Central memory CD8-positive, alpha-beta T cell (primary cell): ENCODE measurements at places on chromosomes 7 and 10.

DNA sequence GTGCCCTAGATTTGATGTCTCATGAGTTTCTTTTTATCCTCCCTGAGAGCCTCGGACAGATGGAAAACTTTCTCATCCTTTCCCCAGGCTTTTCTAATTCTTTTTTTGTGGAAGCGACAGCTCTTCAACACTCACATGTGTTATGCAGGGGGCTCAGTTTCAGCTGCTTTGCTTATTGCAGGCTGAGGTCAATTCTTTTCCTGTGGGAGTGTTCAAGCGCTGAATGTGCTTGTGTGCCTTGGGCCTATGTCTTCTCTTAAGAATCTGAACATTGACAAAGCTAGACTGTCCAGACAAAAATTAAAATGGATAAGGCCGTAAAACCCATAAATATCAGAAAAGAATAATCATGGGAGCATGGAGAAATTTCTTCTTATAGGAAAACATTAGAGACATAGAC lies 125.2 kb upstream of the STEAP4 start:
- H3K27ac ChIP-seq, result no peak overlapping the region
- DNase-seq, result no peak
- no peaks in the 10 kb centered on the region for H3K36me3 ChIP-seq
- H3K4me1 ChIP-seq, result no peaks in the 10 kb centered on the region
- H3K4me3 ChIP-seq, result no peak overlapping the region

DNA sequence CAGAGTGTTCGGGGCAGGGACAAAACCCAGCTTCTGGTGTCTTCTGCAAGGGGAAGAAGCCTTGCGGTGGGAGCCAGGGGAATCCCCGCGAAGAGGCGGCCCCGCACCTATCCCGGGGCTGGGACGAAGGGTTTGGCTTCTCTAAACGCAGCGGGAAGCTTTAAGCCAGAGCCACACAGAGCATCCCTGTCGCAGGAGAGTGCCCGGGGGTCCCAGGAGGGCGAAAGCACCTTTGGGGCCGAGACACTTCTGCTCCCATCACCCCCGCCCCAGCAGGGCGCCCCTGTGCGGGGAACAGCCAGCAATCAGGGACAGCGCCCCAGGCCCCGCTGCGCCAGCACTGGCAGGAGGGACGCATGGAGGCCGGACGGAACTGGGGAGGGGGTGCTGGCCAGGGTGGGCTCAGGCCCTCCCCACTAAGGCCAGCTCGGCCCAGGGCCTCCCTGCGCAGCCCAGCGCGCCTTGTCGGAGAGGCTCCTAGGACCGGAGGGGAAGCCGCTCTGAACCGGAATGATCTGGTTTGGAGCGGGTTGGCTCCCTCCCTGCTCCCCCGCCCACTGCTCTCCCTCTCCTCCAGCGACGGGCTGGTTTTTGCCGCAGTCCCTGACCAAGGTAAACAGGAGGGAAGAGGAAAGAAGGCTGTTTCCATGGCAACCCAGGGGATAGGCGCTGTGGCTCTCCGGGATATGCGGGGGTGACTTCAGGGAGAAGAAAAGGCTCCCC lies 63.9 kb downstream of the TMEM209 start:
- H3K36me3 ChIP-seq, result peaks cover 6% of the 10 kb centered on the region
- no peak for DNase-seq
- no peak overlapping the region for H3K27ac ChIP-seq

GRCh38 chr10:130244928-130245495 lies 108.8 kb downstream of the GLRX3 start:
- no peak for DNase-seq
- H3K27me3 ChIP-seq, result peaks cover 63% of the 10 kb centered on the region
- no peak overlapping the region for H3K4me3 ChIP-seq
- no peak overlapping the region for H3K27ac ChIP-seq
- H3K36me3 ChIP-seq, result no peaks in the 10 kb centered on the region

- no peaks in the 10 kb centered on the region for H3K4me1 ChIP-seq
- no peaks in the 10 kb centered on the region for H3K27me3 ChIP-seq
- DNase-seq, result no peak
- no peak overlapping the region for H3K27ac ChIP-seq
- no peak overlapping the region for H3K4me3 ChIP-seq
Observed at GRCh38 chr10:128713471-128713870, 587.2 kb upstream of the MKI67 start.

DNA sequence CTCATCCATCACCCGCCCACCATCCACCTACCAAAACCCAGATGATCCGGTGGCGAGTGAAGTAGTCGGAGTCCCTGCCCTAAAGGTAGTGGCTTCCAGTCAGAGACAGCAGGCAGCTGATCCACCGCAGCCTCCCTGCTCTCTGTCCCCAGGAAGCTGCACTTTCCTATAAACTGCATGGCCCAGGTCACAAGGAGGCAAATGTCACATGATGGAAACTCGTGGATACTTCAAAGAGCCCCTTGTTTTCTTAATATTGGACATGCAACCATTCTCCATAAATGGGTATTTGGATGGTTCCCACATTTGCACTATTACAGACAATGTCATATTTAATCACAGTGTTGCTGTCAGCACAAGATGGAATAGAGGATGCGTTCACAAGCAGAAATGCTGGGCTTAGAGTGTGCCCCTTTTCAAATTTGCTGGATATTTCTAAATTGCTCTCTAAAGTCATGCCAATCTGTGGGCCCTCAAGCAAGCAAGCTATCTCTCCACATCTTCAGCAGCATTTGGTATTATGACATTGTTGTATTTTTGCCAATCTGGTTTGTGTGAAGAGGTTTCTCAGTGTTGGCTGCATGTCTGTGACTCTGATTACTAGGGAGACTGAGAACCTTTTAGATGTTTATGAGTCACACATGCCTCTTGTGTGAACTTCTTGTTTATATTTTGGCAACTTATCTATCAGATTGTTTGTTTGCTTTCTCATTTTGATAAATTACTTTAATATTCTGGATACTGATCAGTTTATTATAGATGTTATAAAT lies 822.0 kb downstream of the TNS3 start:
- no peak overlapping the region for H3K4me3 ChIP-seq
- no peak for DNase-seq
- H3K4me1 ChIP-seq, result no peaks in the 10 kb centered on the region
- no peaks in the 10 kb centered on the region for H3K27me3 ChIP-seq
- H3K27ac ChIP-seq, result no peak overlapping the region
- H3K36me3 ChIP-seq, result no peaks in the 10 kb centered on the region

GRCh38 chr10:111146025-111146640 lies 69.3 kb downstream of the ADRA2A start:
- DNase-seq, result no peak
- no peak overlapping the region for H3K27ac ChIP-seq
- no peak overlapping the region for H3K4me3 ChIP-seq

GRCh38 chr10:103584216-103585010 lies 90.9 kb downstream of the NEURL1 start:
- peaks cover 5% of the 10 kb centered on the region for H3K4me1 ChIP-seq
- H3K27me3 ChIP-seq, result no peaks in the 10 kb centered on the region
- H3K4me3 ChIP-seq, result peak overlapping the region; percentile 88
- H3K27ac ChIP-seq, result peak overlapping the region; percentile 83

- no peak overlapping the region for H3K4me3 ChIP-seq
- no peak overlapping the region for H3K27ac ChIP-seq
- peaks cover 9% of the 10 kb centered on the region for H3K27me3 ChIP-seq
- DNase-seq, result no peak
Observed at GRCh38 chr7:13835442-13835841, 154.0 kb downstream of the ETV1 start.

GRCh38 chr7:149375234-149376008 lies 85.4 kb downstream of the ZNF777 start:
- H3K36me3 ChIP-seq, result no peaks in the 10 kb centered on the region
- peaks cover 40% of the 10 kb centered on the region for H3K27me3 ChIP-seq
- no peak for DNase-seq
- no peak overlapping the region for H3K4me3 ChIP-seq
- H3K4me1 ChIP-seq, result no peaks in the 10 kb centered on the region
- no peak overlapping the region for H3K27ac ChIP-seq

- H3K4me1 ChIP-seq, result no peaks in the 10 kb centered on the region
- H3K27me3 ChIP-seq, result peaks cover 63% of the 10 kb centered on the region
- no peaks in the 10 kb centered on the region for H3K36me3 ChIP-seq
Observed at GRCh38 chr10:127875449-127875765, 17.3 kb downstream of the CLRN3 start.

DNA sequence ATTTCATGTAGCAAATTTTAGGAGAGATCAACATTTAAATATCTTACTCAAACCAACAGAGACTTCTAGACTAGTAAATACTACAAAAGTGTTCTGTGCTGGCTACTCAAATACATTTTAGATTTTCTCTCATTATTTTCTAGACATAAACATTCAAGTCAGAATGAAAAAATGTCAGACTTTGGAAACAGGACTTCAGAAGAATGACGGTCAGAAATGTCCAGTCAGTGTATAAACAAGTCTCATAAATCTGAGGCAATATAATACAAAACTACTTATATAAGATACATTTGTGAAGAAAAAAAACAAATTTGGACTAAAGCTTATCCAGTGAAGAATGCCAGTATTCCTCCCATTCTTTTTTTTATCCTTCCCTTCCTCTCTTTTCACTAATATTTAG lies 25.9 kb downstream of the RNLS start:
- no peak overlapping the region for H3K4me3 ChIP-seq
- H3K27ac ChIP-seq, result no peak overlapping the region
- no peak for DNase-seq

GRCh38 chr10:33802566-33802965 lies 468.1 kb upstream of the NRP1 start:
- H3K27me3 ChIP-seq, result no peaks in the 10 kb centered on the region
- H3K4me1 ChIP-seq, result no peaks in the 10 kb centered on the region
- H3K4me3 ChIP-seq, result no peak overlapping the region
- DNase-seq, result no peak
- H3K36me3 ChIP-seq, result no peaks in the 10 kb centered on the region

DNA sequence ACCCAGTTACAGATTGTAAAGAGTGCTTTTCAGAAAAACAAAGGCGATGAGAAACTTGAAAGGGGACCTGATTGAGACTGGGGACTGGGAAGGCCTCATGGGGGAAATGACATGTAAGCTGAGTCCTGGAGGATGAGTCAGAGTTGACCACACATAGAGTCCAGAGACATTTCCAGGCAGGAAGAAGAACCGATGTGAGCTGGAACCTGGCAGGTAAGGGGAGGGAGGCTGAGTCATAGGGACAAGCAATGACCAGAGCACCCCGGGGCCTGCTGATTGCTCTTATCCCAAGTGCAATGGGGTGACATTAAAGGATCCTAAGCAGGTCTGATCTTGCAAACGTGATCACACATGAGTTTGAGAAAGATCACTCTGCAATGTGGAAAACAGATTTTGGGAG lies 11.7 kb downstream of the TLL2 start:
- H3K4me1 ChIP-seq, result no peaks in the 10 kb centered on the region
- no peaks in the 10 kb centered on the region for H3K36me3 ChIP-seq
- peaks cover 38% of the 10 kb centered on the region for H3K27me3 ChIP-seq
- H3K4me3 ChIP-seq, result no peak overlapping the region
- DNase-seq, result no peak

- no peak overlapping the region for H3K27ac ChIP-seq
- H3K27me3 ChIP-seq, result peaks cover 8% of the 10 kb centered on the region
- no peaks in the 10 kb centered on the region for H3K4me1 ChIP-seq
- DNase-seq, result no peak
- peaks cover 1% of the 10 kb centered on the region for H3K36me3 ChIP-seq
Observed at GRCh38 chr10:127243490-127244272, 47.3 kb upstream of the INSYN2A start.

DNA sequence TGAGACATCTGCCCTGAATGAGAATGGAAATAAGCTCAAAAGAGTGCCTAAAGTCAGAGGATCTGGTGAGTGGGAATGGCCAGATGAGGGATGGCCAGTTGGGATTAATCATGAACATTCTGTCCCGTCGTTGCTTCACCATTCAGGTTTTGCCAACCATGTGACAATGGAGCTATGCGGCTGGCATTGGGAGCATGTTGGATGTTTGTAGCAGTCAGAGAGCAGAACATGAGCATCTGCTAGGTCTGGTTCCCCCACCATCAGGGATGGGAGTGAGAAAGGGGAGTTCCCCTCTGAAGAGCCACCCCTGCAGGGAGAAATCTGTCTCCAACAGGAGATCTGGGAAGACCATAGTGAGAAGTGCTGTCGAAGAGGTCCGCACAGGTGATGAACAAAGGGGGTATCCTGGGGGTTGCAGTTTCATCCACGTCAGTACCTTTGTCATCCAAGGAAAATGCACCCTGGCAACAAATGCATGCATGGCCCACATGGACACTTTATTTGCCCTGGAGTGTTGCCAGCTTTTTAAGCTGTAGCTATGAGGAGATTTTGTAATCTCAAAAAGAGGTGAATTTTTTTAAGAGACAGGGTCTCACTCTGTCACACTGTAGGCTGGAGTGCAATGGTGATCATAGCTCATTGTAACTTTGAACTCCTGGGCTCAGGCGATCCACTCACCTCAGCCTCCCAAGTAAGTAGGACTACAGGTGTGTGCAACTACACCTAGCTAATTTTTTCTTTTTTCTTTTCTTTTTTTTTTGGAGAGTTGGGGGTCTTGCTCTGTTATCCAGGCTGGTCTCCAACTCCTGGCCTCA lies 190.2 kb downstream of the CAMK1D start:
- H3K36me3 ChIP-seq, result peaks cover 2% of the 10 kb centered on the region
- no peak overlapping the region for H3K4me3 ChIP-seq
- H3K27ac ChIP-seq, result peak overlapping the region; percentile 71
- H3K27me3 ChIP-seq, result no peaks in the 10 kb centered on the region

DNA sequence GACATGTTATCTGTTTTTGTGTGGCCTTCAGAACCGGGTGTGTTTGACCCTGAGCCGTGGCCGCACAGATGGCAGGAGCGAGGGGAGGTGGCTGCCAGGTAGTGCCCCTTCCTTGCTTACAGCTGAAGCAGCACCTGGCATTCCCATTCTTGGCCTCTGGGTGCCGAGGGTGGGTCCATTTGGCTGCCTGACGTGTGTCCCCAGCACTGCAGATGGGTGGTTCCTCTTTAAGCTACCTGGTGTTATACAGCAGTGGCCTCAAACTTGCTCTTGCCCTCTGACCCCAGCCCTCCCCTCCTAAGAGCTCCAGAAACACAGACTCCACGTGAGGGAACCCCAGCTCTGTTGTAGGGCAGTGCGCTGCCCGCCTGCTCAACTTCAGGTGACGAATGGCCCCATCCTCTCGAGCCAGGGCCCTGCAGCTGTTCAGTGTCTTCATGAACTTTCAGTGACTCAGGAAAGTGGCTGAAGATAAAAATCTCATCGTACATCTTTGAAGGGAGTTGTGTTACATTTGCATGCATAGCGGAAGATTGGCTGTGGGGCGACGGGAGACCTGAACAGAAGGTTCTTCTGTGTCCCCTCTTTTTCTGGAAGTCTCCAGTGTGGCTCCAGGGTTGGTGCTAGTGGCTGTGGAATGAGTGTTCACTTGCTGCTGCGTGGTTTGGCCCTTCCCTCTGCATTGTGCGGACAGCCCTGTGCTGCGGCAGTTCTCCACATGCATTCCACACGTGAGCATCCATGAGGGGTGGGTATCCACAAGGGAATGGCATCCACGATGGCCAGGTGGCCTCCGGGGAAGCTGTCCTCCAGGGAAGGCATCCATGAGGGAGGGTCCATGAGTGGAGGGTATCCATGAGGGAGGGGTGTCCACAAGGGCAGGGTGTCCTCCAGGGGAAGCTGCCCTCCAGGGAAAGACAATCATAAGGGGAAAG lies 91.6 kb downstream of the INPP5A start:
- H3K4me1 ChIP-seq, result peaks cover 39% of the 10 kb centered on the region
- no peaks in the 10 kb centered on the region for H3K27me3 ChIP-seq

GRCh38 chr7:85030893-85031292 lies 156.0 kb downstream of the SEMA3D start:
- DNase-seq, result no peak
- H3K4me3 ChIP-seq, result no peak overlapping the region
- no peaks in the 10 kb centered on the region for H3K27me3 ChIP-seq
- H3K27ac ChIP-seq, result no peak overlapping the region
- no peaks in the 10 kb centered on the region for H3K36me3 ChIP-seq

- peak overlapping the region; percentile 73 for H3K4me3 ChIP-seq
- no peak for DNase-seq
Observed at GRCh38 chr10:80462981-80463741, 9.1 kb downstream of the TSPAN14 start.

GRCh38 chr10:16392531-16393069 lies 44.2 kb upstream of the PTER start:
- H3K4me1 ChIP-seq, result no peaks in the 10 kb centered on the region
- no peak for DNase-seq
- H3K27me3 ChIP-seq, result peaks cover 24% of the 10 kb centered on the region
- no peaks in the 10 kb centered on the region for H3K36me3 ChIP-seq
